Hepatocyte (in vitro differentiated cells): ENCODE measurements at places on chromosomes 11 and 22. TPM values are rescaled to one million over a fixed set of nuclear protein-coding genes. Genes with fewer than 3 reads are reported as not detected.

USP2 gene
- total RNA-seq = 7.3 and 8.1 TPM in 2 replicates

SLCO2B1 gene
- 52.2 and 79.2 TPM in 2 replicates for total RNA-seq

CENPM gene
- 6.7 and 8.1 TPM in 2 replicates for total RNA-seq

- H3K4me3 ChIP-seq = no peak overlapping the region
- no peak for DNase-seq
- no peak overlapping the region for H3K27ac ChIP-seq
- H3K4me1 ChIP-seq = no peaks in the 10 kb centered on the region
Measured at GRCh38 chr11:106409222-106409621, 331.8 kb downstream of the AASDHPPT start.

DNA sequence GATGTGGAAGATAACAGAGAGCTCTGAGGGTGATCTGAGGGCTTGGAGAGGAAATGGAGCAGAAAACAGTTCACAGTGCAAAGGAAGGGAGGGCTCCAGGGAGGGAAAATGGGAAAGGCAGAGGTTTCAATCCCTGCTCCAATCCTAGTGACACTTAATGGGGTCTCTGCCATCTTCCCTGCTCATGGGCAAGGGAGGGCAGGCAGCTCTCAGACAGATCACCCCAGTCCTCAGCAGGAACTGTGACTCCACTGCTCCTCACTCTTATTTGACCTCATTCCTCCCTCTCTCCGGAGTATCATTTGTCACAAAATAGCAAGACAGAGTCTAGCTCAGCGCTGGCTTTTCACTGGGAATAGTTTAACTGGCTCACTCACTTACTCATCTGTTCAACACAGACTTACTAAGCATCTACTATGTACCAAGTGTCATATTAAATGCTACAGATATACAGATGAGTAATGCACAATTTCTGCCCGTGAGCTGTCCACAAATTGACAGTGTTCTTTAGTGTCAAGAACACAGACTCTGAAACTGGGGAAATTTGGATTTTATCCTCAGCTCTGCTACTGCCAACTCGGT, 817.4 kb downstream of the OPCML start:
- H3K27ac ChIP-seq = no peak overlapping the region
- H3K4me3 ChIP-seq = no peak overlapping the region
- H3K36me3 ChIP-seq = no peaks in the 10 kb centered on the region
- no peaks in the 10 kb centered on the region for H3K27me3 ChIP-seq
- DNase-seq = no peak
- no peaks in the 10 kb centered on the region for H3K4me1 ChIP-seq
